ENCODE measurements at places on chromosomes 5 and 9.

GRCh38 chr5:80834710-80835109 lies 125.5 kb upstream of the RASGRF2 start:
- DNase-seq, result peak; percentile 2

DNA sequence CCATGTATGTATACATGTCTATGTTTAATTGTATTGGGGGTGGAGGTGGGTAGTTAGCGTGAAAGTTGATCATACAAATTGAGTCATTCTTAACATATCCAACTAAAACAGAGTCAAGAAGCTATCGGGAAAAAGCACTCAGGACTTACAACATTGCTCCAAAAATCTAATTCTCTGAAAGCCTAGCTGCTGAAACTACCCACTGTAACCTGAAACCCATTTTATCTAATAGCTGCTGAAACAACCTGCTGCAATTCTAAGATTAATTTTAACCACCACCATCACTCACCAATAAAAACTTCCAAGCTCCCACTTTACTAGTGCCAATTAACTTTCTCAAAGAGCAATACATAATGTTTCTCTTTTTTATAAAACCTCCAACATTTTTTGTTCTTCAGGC lies 32.2 kb downstream of the KCNV2 start:
- no peak for DNase-seq

GRCh38 chr5:120818128-120818527 lies 354.0 kb downstream of the PRR16 start:
- no peak for DNase-seq

DNA sequence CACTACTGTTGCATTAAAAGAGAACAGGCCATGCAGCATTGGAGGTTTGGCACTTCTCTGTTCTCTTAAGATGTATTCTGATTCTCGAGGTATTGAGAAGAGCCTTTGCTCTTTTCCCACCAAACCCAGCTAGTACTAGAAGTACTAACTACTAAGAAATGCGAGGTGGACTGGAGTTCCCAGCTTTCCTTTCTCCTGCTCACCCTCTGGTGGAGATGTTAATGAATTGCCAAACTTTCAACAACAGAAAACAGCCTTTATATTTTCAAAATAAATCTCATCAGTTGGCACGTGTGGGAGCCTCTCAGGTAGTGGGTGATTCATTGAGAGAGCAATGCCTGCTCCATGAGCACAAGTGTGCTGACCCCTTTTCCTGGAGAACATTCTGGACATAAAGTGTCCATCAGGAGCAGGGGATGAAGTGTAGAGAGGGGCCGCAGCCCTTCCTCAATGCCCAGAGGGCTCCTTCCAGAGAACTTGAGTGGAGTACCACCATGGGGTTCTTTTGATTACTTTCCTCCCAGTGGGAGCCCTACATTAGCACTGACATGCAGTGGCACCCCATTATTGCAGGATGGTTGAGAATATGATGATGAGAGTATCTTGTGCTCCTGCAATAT lies 45.7 kb downstream of the TMEM174 start:
- peak; percentile 34 for DNase-seq

DNA sequence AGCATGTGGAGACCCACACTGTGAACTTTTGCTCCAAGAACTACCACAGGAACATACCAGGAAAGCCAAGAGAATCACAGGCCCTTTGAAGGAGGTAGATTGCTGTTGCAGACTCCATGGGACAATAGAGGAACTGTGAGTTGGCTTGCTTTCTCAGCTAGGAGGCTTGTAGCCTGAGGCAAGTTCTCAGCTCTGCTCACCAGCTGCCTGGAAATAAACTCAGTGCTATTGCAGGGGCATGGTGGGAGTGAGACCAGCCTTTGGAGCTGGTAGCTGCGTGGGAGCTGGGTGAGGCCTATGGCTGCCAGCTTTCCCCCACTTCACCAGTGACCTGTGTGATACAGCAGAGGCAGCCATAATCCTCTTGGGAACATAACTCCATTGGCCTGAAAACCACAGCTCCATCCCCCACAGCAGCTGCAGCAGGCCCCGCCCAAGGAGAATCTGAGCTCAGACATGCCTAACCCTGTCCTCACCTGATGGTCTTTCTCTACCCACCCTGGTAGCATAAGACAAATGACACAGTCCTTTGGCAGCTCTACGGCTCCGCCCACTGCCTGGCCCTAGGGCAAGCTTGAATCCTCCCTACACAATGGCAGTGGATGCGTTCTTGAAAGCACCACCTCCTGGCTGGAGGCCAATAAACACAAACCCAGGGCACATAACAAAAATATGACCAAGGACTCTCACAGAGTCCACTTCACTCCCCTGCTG lies 389.5 kb downstream of the KIF4B start:
- peak; percentile 99 for DNase-seq

GRCh38 chr9:97046228-97046627 lies 7.3 kb upstream of the CTSV start:
- peak; percentile 99 for DNase-seq

- peak; percentile 45 for DNase-seq
These were observed 1.8 kb downstream of the SHB start for GRCh38 chr9:38066914-38067858.

- DNase-seq, result no peak
These were observed 1227.7 kb upstream of the WWC1 start for GRCh38 chr5:167063788-167064187.

DNA sequence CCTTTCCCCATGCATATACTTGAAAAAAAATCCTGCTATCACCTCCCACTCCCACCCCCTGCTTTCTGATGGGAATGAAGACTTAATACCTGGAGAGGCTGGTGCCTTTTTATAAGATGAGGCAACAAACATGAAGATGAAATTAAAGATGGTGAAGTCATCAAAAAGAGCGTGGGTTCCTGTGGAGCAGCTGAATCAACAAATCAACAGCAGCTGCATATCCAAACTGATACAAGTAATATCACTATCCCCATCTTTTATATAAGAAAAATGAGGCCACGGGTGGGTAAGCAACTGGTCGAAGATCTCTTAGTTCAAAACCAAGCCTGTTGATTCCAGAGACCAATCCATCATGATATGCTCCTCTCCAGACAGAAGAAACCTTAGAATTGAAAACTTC lies 268.5 kb downstream of the ENC1 start:
- DNase-seq, result no peak

- DNase-seq, result no peak
These were observed 75.4 kb upstream of the ADAMTS19 start for GRCh38 chr5:129384736-129385135.
